ENCODE measurements at places on chromosomes 4 and X.

DNA sequence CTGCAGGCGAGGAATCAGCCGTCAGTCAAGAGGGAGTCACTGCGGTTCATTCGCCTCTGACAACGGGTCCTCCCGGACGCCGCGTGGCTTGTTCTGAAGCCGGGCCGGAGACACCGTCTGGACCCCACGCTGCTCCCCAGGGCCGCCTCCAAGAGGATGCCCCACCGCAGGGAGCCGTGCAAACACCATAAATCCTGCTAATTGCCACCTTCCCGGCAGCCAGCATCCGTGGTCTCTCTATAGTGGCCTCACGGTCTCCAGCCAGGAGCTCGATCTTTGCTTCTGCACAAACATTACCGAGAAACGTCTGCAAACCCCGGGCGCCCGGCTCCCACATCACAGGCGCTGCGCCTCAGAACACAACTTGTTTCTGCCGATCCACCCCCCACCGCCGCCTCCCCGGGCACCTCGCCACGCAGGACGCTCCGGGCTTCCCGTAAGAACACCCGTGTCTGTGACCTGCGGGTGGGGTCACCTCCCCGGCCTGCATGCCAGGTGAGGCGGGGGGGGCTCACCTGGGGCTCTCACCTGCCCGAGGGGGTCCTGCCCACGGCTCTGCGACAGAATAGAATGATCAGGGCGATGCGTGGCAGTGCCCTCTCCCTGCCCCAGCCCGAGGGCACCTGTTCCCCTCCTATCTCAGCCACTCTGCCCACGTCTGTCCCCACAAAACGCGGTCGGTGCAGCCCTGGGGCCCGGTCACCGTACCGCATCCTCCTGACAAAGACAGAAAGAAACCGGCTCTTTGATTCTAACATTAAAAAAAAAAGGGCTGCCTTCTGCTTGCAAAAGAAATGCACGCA is 32.4 kb upstream of the PPP2R3B start:
- no peaks in the 10 kb centered on the region for H3K36me3 ChIP-seq
- no peaks in the 10 kb centered on the region for H3K27me3 ChIP-seq
- no peak for DNase-seq
- H3K27ac ChIP-seq, result no peak overlapping the region

DNA sequence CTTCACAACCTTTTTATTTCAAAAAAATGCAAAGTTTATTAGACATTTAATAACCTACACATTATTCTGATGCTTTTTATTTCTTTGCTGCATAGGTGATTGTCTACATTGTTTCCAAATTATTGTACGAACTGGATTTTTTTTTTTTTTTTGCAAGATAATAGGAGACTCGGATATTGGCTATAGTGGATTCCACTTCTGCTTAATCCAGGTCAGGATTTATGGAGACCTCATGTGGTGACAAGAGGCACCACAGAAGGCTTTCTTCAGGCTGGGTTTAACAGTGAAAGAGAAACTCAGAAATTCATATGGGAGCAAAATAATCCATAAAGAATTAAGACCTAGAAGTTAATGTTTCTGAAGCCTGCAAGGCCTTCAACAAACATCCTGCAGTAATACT is 2.4 kb upstream of the SLIT2 start:
- no peak overlapping the region for H3K27ac ChIP-seq
- H3K4me1 ChIP-seq, result peaks cover 11% of the 10 kb centered on the region
- no peak for DNase-seq
- no peak overlapping the region for H3K4me3 ChIP-seq

DNA sequence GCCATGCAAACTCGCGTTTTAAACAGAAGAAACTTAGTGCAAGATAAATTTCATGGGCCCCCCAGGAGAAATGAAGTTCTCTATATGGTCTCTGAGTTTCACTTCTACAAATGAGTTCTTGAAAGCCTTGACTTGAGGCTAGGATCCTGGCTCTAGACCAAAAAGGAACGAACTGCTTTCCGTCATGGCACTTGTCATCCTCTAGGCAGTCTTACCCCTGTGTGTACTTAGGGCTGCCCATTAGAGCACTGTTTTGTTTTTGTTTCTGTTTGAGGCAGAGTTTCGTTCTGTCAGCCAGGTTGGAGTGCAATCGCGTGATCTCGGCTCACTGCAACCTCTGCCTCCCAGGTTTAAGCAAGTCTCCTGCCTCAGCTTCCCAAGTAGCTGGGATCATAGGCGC is 29.0 kb downstream of the RNF4 start:
- no peak for DNase-seq
- no peak overlapping the region for H3K27ac ChIP-seq
- no peaks in the 10 kb centered on the region for H3K4me1 ChIP-seq
- peaks cover 66% of the 10 kb centered on the region for H3K36me3 ChIP-seq
- H3K27me3 ChIP-seq, result no peaks in the 10 kb centered on the region

- no peak overlapping the region for H3K27ac ChIP-seq
- DNase-seq, result no peak
- H3K27me3 ChIP-seq, result no peaks in the 10 kb centered on the region
- H3K4me1 ChIP-seq, result no peaks in the 10 kb centered on the region
Measured at GRCh38 chr4:107147873-107148272, 111.8 kb upstream of the DKK2 start.

DNA sequence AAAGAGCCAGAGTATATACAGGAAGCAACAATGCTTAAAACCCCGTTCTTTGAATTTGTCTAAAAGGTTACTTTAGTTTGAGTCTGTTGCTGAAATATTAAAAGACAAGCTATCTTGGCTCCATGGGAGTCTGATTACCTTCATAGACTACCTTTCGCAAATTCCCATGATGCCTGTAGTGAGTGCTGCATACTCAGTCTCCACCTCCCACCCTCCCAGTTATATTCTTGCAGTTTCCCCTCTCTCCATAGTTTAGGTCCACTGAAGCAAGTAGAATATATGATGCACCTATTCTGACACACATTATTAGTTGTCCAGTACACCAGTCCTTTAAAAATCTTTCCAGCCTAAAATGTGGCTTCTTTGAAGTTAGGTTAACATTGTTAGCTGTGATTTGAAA is 2.4 kb downstream of the CNKSR2 start:
- no peak for DNase-seq
- H3K27me3 ChIP-seq, result no peaks in the 10 kb centered on the region
- H3K4me3 ChIP-seq, result no peak overlapping the region
- no peak overlapping the region for H3K27ac ChIP-seq
- no peaks in the 10 kb centered on the region for H3K36me3 ChIP-seq
- peaks cover 7% of the 10 kb centered on the region for H3K4me1 ChIP-seq

- no peak overlapping the region for H3K4me3 ChIP-seq
- H3K27ac ChIP-seq, result no peak overlapping the region
- no peaks in the 10 kb centered on the region for H3K4me1 ChIP-seq
- H3K36me3 ChIP-seq, result no peaks in the 10 kb centered on the region
- DNase-seq, result no peak
- H3K27me3 ChIP-seq, result no peaks in the 10 kb centered on the region
Measured at GRCh38 chrX:146907391-146908240, 93.1 kb upstream of the CXorf51A start.

GRCh38 chr4:139934057-139934707 is 219.8 kb downstream of the MAML3 start:
- H3K27me3 ChIP-seq, result peaks cover 1% of the 10 kb centered on the region
- H3K4me1 ChIP-seq, result 0 out of 2 replicates have a peak, but pooled peaks cover 3% of the 10 kb centered on the region
- H3K4me3 ChIP-seq, result no peak overlapping the region
- H3K36me3 ChIP-seq, result no peaks in the 10 kb centered on the region
- no peak for DNase-seq
- no peak overlapping the region for H3K27ac ChIP-seq

- H3K4me3 ChIP-seq, result peak within 1 kb of the TSS; percentile 52
Measured at GRCh38 chr4:139279760-139280620, at the start of gene MGARP. TSS of gene MGARP (minus strand) at chr4:139280225. CDS start at chr4:139280158, 67 bp downstream.

DNA sequence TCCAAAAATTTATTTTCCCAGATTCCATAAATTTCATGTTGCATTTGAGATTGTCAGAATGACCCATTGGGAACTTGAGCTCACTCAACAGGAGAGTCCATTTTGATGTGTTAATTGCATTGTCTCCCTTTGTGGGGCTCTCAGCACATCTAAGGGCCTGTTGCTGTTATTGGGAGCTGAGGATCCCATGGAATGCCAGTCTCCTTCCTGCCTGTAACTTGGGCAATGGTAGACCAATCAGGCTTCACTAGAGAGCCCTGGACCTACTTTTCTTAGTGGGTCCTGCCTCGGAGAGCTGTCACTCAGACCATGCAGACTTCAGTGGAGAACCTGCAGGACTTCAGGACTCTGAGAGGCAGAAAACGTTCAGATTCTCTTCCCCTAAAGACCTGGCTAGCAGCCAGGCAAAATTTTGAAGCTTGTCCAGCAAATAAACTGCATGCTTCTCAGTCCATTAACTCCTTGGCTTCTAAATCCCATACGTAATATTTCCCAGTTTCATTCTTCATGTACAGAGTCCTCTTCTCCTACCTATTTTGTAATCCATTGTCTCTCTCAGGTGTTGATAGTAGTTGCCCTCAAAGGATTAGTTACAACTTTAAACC is 25.1 kb downstream of the OCRL start:
- no peak overlapping the region for H3K4me3 ChIP-seq

DNA sequence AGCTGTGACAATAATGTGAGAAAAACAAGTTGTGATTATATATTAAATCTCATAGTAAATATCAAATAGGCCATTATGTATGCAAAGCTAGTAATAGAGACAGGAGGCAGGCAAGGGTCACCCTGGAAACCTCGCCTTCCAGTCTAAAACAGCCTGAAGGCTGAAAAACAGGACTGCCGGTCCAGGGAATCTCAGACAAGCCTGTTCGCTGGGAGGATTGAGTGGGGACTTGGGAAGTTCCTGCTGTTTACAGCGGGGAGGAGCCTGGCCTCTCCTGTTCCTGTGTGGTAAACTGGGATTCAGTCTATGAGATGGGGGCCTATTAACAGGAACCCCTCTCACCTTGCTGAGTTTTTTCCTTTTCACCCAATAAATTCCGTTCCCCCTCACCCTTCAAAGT is 2317.3 kb downstream of the PCDH7 start:
- no peak overlapping the region for H3K27ac ChIP-seq
- no peaks in the 10 kb centered on the region for H3K36me3 ChIP-seq
- H3K4me1 ChIP-seq, result no peaks in the 10 kb centered on the region
- DNase-seq, result no peak
- H3K27me3 ChIP-seq, result no peaks in the 10 kb centered on the region

DNA sequence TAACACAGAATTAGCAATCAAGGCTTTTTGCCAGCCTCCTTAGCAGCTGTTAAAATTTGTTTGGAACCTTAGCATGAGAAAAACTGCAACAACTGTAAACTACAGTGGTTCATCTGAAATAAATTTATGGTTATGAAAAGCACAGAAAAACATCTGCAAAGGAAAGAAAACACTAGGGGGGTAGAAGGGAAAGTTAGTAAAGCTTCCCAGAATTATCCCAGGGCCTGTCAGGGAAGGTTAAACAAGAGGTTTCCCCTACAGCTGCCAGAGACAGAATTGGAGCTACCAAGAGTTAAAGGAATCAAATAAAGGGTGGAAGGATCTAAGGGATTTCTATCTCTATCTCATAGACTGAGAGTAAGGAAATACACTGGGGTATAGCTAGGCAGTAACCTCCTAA is 234.7 kb upstream of the DIAPH2 start:
- H3K4me3 ChIP-seq, result no peak overlapping the region
- H3K36me3 ChIP-seq, result no peaks in the 10 kb centered on the region
- H3K4me1 ChIP-seq, result no peaks in the 10 kb centered on the region
- no peak for DNase-seq
- H3K27ac ChIP-seq, result no peak overlapping the region

GRCh38 chr4:185276036-185276435 is 66.6 kb downstream of the SNX25 start:
- H3K4me1 ChIP-seq, result peaks cover 4% of the 10 kb centered on the region
- H3K27ac ChIP-seq, result no peak overlapping the region
- DNase-seq, result no peak
- H3K4me3 ChIP-seq, result no peak overlapping the region
- no peaks in the 10 kb centered on the region for H3K36me3 ChIP-seq

- H3K27ac ChIP-seq, result no peak overlapping the region
- no peaks in the 10 kb centered on the region for H3K4me1 ChIP-seq
- no peak for DNase-seq
- no peaks in the 10 kb centered on the region for H3K36me3 ChIP-seq
Measured at GRCh38 chr4:82508806-82509428, 52.9 kb downstream of the TMEM150C start.

- H3K36me3 ChIP-seq, result no peaks in the 10 kb centered on the region
- H3K27ac ChIP-seq, result no peak overlapping the region
- H3K4me1 ChIP-seq, result peaks cover 17% of the 10 kb centered on the region
- no peak for DNase-seq
- no peaks in the 10 kb centered on the region for H3K27me3 ChIP-seq
Measured at GRCh38 chr4:40190465-40190864, 6.4 kb upstream of the RHOH start.

- no peak overlapping the region for H3K4me3 ChIP-seq
- H3K4me1 ChIP-seq, result no peaks in the 10 kb centered on the region
- H3K27ac ChIP-seq, result no peak overlapping the region
- no peak for DNase-seq
- no peaks in the 10 kb centered on the region for H3K36me3 ChIP-seq
- no peaks in the 10 kb centered on the region for H3K27me3 ChIP-seq
Measured at GRCh38 chr4:41156574-41156973, 57.8 kb downstream of the APBB2 start.

- H3K4me1 ChIP-seq, result no peaks in the 10 kb centered on the region
- DNase-seq, result no peak
- no peaks in the 10 kb centered on the region for H3K36me3 ChIP-seq
- H3K27ac ChIP-seq, result no peak overlapping the region
- no peaks in the 10 kb centered on the region for H3K27me3 ChIP-seq
Measured at GRCh38 chr4:13851085-13851940, 223.8 kb upstream of the BOD1L1 start.

GRCh38 chr4:151519728-151520415 is 110.9 kb downstream of the FHIP1A start:
- no peak for DNase-seq
- H3K27ac ChIP-seq, result no peak overlapping the region
- H3K4me3 ChIP-seq, result no peak overlapping the region
- H3K27me3 ChIP-seq, result no peaks in the 10 kb centered on the region
- peaks cover 6% of the 10 kb centered on the region for H3K4me1 ChIP-seq
- H3K36me3 ChIP-seq, result no peaks in the 10 kb centered on the region

DNA sequence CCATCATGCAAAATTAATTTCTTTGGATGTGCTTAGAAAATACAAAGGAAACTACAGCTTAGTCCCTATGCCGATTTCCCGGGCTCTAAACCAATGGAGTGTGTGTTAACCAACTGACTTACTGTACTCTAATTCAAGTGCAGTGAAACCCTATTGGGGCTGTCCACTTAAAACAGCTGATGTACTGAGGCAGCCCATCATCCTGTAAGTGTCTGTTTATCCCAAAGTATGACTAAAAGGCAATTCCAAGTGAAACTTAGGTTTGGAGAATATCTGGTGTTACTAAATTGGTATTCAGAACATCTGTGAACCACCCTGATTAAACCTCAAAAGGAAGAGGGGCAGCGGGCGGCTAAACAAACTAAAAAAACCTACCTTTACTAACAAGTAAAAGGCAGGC is 79.7 kb downstream of the GATB start:
- no peaks in the 10 kb centered on the region for H3K4me1 ChIP-seq
- DNase-seq, result no peak
- H3K27me3 ChIP-seq, result no peaks in the 10 kb centered on the region
- H3K36me3 ChIP-seq, result no peaks in the 10 kb centered on the region
- no peak overlapping the region for H3K4me3 ChIP-seq

GRCh38 chr4:69497886-69498395 is 2.2 kb upstream of the UGT2B4 start:
- no peaks in the 10 kb centered on the region for H3K27me3 ChIP-seq
- no peaks in the 10 kb centered on the region for H3K4me1 ChIP-seq
- no peaks in the 10 kb centered on the region for H3K36me3 ChIP-seq
- no peak for DNase-seq
- H3K4me3 ChIP-seq, result no peak overlapping the region

GRCh38 chr4:147057611-147058190 is 112.0 kb upstream of the TTC29 start:
- no peak for DNase-seq
- H3K27me3 ChIP-seq, result no peaks in the 10 kb centered on the region
- no peak overlapping the region for H3K27ac ChIP-seq
- H3K4me1 ChIP-seq, result no peaks in the 10 kb centered on the region
- H3K36me3 ChIP-seq, result no peaks in the 10 kb centered on the region
- no peak overlapping the region for H3K4me3 ChIP-seq
